ENCODE measurements at places on chromosomes 2 and 18.

- no peak for DNase-seq
These were observed 103.0 kb downstream of the UXS1 start for GRCh38 chr2:106090916-106091618.

- DNase-seq: no peak
These were observed 157.1 kb downstream of the PRPF40A start for GRCh38 chr2:152560166-152560565.

DNA sequence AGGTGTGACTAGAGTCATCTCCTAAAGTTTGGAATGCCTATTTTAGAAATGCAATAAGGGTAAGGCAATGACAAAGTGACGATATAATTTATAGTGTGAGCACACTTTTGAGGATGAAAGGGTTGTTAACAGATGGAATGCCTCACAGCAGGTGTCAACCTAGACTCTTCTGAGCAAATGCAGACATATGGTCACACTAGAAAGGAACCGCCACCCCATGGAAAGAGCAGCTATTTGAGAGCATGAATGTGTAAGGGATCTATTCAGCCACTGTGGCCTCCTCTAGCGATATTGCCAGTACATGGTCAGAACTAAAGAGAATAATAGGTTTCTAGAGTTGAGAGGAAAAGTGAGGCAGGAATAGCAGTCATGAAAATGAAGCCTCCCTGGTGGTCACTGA, 18.5 kb downstream of the DSG2 start:
- DNase-seq: no peak

GRCh38 chr2:234643407-234643806, 146.5 kb upstream of the ARL4C start:
- DNase-seq: no peak

- DNase-seq: no peak
These were observed 8.4 kb downstream of the ZNF24 start for GRCh38 chr18:35335866-35336265.

DNA sequence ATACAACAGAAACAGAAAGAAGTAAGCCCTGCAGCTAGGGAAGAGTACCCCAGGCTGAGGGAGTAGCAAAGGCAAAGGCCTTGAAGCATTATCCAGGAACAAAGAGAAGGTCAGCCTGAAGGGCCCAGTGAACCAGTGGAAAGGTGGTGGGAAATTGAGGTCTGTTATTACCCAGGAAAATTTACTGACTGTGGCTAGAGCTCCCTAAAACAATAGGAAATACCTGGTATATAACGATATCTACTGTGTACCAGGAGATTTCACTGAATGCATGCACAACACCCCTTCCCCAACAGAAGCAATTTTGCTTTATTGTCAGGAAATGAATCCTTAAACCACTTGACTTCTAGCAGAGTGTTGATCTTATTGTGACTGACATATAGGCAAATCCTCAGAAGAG, 365.3 kb downstream of the ERBB4 start:
- DNase-seq: no peak

DNA sequence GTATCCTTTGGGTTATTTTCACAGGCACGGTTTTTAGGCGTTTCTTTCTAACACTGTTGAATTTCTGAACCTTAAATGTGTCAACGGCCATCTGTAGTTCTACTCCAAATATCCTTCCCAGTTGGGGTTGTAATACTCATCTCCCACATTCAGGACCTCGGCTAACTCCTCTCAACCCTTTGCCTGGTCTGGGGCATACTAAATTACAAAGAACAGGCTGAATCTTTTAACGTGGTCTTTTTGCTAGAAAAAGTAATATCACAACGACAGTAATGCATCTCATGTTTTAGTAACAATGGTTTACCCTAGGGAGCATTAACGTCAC, 2.1 kb downstream of the RPRM start:
- DNase-seq: no peak

DNA sequence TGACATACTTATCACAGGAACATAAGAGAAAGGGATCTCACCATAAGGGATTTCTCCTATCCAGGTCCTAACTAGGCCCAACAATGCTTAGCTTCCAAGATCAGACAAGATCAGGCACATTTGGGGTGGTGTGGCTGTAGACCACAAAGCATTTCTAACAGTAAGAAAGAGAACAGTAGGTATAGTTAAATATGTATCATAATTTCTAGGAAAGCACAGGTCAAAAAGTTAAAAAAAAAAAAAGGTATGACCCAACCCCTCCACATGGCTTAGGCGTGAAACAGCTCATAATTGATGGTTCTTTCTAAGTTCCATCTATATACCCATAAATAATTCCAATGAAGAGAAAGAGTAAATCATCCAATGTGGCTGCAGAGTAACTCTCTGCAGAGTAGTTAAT, 6.9 kb downstream of the PRKD3 start:
- DNase-seq: no peak

GRCh38 chr2:235050980-235051351, 99.1 kb downstream of the SH3BP4 start:
- DNase-seq: no peak

- no peak for DNase-seq
These were observed 182.0 kb upstream of the ZNF804A start for GRCh38 chr2:184416146-184416913.

- DNase-seq: no peak
These were observed 1.1 kb downstream of the ROCK2 start for GRCh38 chr2:11343368-11343649.

- DNase-seq: peak; percentile 26
These were observed 3.7 kb upstream of the GAD1 start for GRCh38 chr2:170812710-170813600.

GRCh38 chr2:127080938-127081755, 25.8 kb downstream of the BIN1 start:
- DNase-seq: peak; percentile 74

DNA sequence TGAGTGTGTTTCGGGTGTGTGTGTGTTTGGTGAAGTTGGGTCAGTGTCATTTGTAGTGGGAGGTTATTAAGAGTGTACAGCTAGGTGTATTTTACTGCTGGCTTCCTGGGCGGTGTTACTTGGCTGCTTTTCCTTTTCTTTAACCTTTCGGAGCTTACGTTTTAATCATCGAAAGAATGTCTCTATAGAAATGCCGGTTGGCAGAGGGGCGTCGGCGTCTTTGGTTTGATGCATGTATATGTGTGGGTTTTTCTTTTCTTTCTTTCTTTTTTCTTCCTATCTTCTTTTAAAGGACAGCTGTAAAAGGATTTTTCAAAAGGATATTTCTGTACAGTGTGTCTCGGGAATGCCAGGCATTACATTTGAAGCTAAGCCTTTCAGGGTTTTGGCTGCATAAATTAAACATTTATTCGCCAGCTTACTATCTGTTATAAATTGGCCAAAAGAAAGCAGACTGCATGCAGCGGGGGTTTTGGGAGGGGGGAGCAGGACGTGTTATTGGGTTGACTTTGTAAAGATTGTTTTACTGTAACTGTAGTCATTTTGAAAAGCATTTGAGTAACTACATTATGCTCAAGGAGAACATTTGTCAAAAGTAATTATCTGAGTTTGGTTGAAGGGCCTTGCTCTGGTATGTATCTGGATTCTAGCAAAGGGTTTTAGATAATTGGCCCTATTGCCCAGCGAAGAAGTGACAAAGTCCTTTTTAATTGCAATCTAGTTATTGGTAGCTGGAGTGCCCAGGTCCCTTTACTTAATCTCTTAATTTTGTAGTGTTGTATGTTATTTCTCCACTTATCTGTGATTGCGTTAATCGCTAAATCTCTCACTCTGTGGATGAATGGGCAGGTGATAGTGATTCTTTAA, 1.6 kb downstream of the ASXL3 start:
- no peak for DNase-seq

DNA sequence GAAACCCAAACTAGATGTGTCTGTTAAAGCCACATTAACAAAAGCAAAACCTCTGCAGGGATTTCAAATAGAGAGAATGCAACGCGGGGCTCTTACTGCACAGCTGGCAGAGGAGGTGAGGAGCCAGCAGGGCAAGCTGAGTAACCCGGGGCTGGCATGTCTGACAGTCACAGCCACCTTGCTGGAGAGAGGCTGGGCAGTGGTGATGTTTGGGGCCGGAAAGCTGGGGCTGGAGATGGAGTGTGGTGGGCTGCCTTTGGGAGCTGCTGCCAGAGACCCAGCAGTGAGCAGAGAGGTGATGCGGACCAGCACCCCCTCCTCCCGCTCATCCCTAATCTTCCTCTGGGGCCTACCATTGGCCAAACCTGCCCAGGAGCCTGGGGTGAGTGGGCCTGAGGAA, 204.5 kb upstream of the ARL4C start:
- no peak for DNase-seq

GRCh38 chr2:192230889-192231453, 36.2 kb upstream of the TMEFF2 start:
- no peak for DNase-seq

- no peak for DNase-seq
These were observed 734.4 kb upstream of the ZEB2 start for GRCh38 chr2:145254291-145254690.
